ENCODE measurements at places on chromosomes 6 and 20.

- no peak for DNase-seq
Observed at GRCh38 chr20:33967126-33967525, 26.6 kb upstream of the RALY start.

GRCh38 chr20:36147690-36148089 lies 6.8 kb upstream of the EPB41L1 start:
- no peak for DNase-seq

DNA sequence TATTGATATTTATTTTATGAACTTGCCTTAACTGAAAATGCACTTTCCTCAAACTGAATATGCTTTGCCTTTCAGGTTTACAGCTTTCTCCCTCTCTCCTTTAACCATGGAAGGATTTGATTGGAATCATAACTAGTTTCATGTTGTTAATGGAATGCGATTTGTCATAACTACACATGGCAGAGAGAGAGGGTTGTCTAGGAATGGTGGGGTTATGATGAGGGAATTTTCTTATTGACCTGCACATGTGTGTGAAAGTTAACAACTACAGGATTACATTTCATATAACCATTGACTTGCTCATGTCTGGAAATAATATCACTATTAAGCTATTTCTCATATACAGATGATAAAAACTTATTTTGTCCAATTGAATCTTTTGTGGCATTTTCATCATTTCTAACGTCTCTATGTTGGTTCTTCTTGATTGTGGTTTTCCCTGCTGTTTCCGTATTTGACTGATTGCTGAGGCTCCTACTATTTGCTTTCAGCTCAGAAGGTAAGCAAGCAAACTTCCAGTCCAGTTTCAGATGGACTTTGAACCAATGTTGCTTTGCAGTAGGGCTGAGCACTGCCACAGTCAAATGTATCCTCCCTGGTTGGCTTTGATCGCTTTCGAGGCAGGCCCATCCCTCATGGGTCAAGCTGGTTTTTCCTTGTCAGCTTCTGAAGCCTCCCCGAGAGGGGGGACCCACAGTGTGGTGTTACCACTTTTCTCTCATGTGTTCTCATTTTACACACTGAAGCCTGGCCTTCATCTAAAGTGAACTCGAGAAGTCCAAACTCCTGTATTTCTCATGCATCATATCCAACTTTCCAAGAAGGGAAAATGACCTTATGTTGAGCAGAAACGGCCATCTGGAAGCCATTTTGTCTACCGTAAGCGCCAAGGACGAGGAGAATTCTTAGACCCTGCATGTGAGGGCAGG lies 7.6 kb upstream of the CCN2 start:
- DNase-seq = no peak

DNA sequence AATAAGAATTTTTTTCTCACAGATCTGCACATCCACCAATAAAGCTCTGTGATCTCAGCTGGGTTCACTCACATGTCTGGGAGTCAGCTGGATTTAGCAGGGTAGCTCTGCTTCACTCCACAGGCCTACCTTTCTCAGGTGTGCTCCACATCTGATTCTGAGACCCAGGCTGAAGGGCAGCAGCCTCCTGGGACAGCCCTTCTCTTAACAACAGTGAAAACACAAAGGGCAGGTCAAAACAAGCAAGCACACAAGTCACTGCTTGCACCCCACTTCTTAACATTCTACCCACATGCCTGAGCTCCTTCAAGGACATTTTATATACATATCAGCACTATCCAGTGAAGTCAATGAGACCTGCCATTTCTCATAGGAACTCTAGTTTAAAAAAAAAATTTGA lies 96.0 kb upstream of the MAP3K4 start:
- DNase-seq = no peak

DNA sequence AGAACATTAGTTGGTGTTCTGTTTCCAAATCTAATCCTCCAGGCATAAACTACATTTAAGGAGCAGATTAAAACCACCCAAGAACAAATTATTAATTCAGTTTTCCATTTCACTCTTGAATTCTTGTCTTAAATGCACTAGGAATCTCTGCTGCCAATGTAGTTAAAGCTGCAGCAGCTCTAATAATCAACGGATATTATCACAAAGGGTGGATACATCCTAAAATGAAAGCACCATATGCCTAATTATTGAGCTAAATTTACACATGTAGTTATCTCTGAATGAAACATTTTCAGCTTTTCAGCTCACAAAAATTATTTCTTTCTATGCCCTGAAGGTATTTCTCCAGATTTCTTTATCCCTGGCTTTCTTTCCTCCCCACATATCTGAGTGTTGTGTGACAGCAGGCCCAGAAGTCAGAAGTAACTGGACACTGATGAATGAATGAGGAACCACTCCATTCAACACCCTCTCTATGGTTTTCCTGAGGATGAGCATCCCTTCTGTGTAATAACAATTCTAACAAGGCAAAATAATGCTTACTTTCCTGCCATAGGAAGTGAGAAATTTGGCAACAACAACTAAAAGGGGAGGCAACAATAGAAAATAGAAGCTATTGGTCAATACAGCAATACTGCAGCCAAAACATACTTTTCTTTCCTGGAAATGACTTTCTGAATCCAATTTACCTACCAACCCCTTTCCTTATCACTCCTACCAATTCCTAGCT lies 14.9 kb downstream of the MAN1A1 start:
- DNase-seq = no peak

- DNase-seq = no peak
Observed at GRCh38 chr6:34201455-34202107, 35.1 kb upstream of the HMGA1 start.

GRCh38 chr6:30600451-30600961 lies 16.5 kb downstream of the PPP1R10 start:
- no peak for DNase-seq

DNA sequence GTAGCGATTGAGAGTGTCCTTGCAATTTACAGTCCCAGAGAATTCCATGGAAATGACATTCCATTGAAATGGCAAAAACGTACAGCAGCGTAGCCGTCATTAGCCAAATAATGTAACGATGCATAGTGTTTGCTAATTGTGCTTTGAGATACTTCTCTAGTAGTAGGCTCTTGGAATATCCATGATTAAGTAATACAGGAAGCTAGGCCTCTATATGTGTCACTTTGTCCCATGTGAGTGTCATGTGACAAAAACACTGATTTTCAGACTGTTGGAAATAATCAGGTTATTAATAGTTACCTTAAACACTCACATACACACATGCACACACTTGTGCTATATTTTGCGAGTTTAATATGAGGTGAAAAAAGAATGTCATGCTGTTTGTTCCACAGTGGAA lies 35.2 kb downstream of the SLX4IP start:
- DNase-seq = no peak

DNA sequence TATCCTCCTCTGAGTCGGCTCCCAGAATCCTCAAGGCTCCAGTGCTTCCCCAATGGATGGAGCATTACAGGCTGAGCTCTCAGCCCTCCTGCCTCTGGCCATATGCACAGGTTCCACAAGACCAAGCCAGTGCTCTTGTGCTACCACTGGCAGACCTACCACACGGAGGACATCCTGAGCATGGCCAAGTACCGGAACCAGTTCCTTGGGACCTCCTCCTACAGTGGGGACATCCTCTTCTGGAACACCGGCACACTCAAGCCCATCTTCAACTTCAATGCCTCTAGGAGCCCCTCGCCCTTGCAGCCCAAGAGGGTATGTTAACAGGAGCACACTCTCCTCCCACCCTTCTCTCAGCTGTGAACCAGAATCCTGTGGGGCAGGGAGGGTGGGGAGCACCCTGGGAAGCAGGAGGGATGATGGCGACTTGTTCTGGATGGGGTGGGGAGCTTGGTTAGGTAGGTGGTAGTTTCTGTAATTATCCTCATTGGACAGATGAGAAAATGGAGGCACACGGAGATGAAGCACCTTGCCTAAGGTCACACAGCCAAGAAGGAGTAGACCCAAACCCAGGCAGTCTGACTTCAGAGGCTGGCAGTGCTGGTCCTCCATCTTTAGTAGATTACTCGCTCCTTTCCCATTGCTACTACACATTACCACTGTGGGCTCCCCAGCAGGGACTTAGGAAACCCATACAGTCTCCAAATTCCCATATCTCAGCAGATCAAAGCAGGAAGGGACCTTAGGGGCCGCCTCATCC lies 58.6 kb downstream of the EFCAB8 start:
- DNase-seq = no peak

DNA sequence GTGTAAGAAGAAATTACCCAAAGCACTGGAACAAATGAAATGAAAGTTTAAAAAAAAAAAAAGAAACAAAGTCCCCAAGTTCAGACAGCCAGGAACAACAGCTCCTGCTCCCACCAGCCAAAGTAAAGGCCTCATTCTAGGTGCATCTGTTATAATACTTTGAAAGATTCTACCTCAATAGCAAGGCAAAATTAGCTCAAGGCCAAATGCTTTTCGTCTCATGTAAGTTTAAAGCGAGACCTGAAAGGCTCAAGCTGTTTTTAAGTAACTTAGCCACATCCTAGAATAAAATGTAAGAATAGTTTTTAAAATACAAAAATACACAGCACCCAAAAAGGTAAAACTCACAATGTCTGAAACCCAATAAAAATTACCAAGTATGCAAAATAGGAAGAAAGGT lies 64.7 kb downstream of the TASP1 start:
- no peak for DNase-seq

DNA sequence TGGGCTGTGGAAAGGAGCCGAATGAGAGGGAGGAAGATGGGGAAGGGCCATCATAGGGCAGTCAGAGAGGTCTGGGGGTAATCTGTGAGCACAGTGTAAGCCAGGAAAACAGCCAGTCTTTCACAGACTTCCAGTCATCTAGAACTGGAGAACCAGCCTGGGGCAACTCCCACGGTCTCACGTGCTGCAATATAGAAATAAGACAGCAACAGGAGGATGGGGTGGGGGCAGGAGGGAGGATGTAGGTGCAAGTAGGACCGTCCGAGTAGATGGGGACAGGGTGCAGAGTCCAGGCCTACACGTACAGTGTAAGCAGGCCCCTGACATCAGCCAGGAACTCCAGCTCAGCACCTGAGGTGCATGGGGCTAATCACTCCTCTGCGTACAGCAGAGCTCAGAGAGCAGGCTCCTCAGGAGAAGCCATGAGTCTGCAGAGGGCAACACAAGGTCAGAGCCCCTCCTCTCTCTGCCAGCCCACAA lies 58.2 kb upstream of the TNFAIP3 start:
- DNase-seq = no peak

DNA sequence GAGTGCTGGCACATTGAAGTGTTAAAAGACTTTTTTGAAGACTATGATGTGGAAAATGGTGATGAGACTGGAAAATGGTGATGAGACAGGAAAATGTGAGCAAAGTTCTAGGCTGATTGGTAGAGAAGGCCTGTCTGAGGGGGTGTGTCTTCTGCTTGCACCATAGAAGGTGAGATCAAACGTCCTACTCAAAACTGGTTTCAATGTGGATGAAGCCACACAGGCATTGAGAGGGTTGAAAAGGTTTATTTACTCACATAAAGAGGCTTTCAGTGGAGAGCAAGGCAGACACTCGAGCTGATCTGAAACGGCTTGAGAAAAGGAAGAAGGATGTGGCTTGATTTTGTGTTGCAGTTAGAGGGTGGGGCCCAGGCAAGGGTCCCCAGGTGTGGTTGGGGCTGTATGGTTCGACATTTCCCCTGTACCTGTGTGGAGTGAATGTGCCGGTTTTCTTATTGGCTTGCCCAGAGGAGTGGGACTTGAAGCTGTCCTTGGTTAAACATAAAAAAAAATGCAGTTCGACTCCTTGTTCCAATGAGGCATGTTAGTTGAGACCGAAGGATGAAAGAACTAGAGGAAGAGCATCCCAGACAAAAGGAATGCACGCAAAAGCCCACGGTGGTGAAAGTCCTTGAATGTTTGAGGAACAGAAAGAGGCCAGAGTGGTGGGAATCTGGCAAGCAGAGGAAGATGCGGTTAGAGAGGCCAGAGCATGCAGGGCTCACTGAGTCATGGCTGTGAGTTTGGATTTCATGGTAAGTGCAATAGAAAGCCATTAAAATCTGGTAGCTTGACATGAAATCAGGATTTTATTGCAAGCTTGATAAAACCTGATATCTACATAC lies 172.3 kb downstream of the EPM2A start:
- no peak for DNase-seq

DNA sequence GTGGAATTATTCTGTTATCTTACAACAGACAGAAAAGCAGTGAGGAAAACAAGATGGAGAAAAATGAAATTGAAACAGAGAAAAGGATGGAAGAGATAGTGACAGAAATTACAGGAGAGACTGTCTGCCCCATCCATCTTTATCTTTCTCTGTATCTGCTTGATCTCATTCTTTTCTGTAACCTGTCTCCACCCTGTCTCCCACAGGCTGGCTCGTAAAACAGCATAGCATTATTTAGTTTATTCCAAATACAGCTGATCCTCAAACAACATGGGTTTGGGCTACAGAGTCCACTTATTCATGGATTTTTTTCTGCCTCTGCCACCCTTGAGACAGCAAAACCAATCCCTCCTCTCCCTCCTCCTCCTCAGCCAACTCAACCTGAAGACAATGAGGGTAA lies 482.3 kb upstream of the JARID2 start:
- DNase-seq = no peak

- no peak for DNase-seq
Observed at GRCh38 chr6:112169541-112169940, 82.2 kb downstream of the FAM229B start.

DNA sequence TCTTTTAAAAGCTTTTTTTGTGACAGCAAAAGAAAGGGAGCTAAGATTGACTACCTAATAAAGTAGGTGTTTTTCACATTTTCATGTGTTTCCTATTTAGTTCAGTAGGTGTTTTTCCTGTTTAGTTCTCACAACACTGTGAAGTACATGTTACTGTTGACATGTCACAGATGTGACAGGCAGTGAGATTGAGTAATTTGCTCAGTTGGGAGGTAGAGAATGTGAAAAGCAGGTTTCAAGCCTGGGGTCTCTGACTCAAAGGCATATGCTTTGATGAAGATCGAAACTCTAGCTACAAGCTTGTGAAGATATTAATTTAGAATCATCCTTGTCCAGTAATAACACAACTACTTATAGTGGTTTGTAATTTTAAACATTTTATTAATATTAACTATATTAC lies 43.1 kb downstream of the SLX4IP start:
- DNase-seq = no peak

GRCh38 chr20:10854976-10855375 lies 181.2 kb upstream of the JAG1 start:
- no peak for DNase-seq

DNA sequence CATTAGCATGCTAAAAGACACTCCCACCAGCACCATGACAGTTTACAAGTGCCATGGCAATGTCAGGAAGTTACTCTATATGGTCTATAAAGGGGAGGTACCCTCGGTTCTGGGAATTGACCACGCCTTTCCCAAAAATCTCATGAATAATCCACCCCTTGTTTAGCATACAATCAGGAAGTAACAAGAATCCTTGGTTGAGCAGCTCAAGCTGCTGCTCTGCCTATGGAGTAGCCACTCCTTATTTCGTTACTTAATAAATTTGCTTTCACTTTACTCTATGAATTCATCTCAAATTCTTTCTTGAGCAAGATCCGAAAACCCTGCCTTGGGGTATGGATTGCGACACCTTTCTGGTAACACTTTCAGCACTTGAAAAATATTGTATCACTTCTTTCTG lies 243.0 kb downstream of the BMP2 start:
- no peak for DNase-seq

GRCh38 chr20:25038591-25039015 lies 19.3 kb downstream of the ACSS1 start:
- no peak for DNase-seq

All from activated CD4-positive, alpha-beta T cell treated with anti-CD3 and anti-CD28 coated beads, Interleukin-2, amount 10 ng/mL, durations not matched to agents 7 days and 5 days (primary cell).